CD4-positive, alpha-beta T cell (primary cell): ENCODE measurements at places on chromosomes 3 and 15.

DNA sequence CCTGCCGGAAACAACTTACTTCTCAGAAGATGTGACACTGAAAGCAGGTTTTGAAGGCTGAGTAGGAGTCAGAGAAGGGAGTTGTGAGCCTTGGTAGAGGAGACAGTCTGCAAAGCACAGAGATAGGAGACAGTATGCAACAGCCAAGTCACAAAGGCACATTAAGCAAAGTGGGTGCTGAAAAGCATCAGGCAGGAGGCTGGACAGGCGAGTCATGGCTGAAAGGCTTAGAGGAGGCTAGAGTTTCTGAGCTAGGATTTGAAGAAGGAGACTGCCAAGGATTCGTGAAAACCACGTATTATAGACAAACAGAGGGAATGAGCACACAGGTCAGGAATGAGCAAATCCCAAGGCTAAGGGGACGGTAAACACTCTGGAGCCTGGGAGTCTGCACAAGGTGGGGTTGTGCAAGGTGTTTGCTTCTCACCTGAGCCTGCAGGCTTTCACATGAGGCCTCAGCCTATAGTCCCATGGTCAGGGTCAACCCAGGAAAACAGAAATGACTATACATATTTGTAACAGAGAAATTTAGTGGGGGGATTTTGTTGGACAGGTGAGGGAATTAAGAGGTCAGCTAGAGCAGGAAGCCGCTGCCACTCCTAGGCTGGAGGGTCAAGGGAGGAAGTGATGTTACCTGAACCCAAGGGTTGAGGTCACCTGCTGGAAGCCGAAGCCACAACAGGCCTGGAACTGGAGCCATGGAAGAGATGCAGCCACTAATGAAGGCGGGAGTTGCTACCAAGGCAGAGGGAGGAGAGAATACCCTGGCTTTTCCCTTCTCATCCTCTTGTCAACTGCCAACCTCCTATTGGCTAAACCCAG, 23.1 kb upstream of the TRIM71 start:
- DNase-seq = no peak

DNA sequence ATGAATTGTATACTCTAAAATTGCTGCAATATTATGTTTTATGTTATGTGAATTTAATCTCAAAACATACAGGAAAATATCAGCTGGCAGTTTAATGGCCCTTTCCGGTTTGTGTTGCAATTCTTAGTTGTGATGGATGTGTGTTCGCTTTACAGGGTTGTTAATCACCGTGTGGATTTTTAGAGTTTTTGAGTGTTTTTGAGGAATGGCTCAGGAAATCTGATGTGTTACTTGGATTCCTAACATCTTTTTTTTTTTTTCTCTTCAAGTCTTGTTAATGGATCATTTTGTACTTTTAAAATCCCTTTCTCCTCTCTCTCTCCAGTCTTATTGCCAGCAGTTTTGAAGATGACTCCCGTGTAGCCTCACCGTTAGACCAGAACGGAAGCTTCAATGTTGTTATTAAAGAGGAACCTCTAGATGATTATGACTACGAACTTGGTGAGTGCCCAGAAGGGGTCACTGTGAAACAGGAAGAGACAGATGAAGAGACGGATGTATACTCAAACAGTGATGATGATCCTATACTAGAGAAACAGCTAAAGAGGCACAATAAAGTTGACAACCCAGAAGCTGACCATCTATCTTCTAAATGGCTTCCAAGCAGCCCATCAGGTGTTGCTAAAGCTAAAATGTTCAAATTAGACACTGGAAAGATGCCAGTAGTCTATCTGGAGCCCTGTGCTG, 35.7 kb downstream of the MGA start:
- peak; percentile 23 for DNase-seq

GRCh38 chr3:30083315-30083714, 523.1 kb upstream of the TGFBR2 start:
- no peak for DNase-seq

GRCh38 chr15:89781891-89782618, 5.9 kb downstream of the MESP2 start:
- DNase-seq = peak; percentile 53

GRCh38 chr3:48776854-48777253, 59.8 kb upstream of the IP6K2 start:
- DNase-seq = no peak

GRCh38 chr3:33131331-33132018, 17.7 kb downstream of the CRTAP start:
- DNase-seq = no peak

- no peak for DNase-seq
These were observed 9.0 kb downstream of the DPH3 start for GRCh38 chr3:16255726-16256125.

DNA sequence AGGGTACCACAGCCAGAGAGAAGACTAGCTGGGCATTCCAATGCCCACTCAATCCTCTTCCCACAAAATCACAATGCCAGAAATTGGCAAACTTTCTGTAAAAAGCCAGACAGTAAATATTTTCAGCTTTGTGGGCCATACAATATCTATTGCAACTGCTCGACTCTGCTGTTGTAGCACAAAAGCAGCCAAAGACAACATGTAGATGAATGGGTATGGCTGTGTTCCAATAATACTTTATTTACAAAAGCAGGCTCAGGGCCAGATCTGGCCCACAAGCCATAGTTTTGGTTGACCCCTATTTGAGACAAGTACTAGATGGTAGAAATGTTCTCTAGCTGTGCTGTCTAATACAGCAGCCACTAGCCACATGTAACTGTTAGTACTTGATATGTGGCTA, 330.9 kb downstream of the ERC2 start:
- no peak for DNase-seq

DNA sequence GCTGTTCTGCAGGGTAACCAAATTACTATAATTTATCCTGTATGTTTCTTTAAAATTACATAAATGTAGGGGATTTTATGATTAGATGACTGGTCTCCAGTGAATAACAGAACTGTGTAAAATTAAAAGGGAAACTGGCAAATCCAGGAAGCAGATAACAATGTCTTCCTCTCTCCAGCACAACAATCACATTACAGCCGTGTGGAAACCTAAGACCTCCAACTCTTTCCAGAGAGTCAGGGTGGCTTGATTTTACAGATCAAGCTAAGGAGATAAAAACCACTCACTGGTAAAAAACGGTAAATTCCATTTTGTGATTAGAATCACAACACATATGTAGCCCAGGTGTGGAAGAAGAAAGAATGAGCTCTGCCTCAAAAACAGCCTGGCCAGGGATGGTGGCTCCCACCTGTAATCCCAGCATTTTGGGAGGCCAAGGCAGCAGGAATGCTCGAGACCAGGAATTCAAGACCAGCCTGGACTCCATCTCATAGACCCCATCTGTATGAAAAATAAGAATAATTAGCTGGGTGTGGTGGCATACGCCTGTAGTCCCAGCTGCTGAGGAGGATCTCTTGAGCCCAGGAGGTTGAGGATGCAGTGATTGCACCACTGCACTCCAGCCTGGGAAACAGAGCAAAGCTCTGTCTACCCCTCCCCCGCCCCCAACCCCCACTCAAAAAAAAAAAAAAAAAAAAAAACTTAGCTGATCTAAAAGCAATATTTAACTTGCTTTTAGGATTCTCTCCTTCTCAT, 29.0 kb downstream of the IL17RD start:
- no peak for DNase-seq

GRCh38 chr3:111212511-111212910, 140.9 kb downstream of the NECTIN3 start:
- DNase-seq = no peak

- DNase-seq = peak; percentile 39
These were observed 36.9 kb downstream of the DNASE1L3 start for GRCh38 chr3:58173669-58174398.

DNA sequence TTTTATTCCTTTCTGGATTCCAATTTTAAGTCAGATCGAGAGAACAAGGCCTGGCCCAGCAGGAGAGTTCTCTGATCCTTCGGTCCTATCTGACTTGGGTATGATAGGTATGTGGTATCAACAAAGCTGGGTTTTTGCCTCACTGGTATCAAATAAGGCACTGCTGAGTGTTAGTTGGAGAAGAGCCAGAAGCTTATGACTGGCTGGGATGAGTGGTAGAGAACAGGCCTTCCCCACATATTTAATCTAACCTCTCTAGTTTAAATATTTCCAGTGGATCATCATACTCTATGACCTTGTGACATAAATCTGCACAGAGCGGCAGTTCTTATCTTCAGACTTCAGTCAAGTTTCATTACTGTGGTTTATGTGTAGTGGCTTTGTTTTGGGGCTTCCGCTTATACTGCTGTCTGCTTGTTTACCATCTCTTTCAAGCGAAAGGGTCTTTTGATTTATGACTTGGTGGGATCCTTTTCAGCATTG, 164.5 kb downstream of the PTPRG start:
- no peak for DNase-seq

- DNase-seq = peak; percentile 20
These were observed at the start of gene ANKDD1A for GRCh38 chr15:64911311-64912186. TSS of gene ANKDD1A (plus strand) at chr15:64911902. CDS start at chr15:64911931, 29 bp downstream.

GRCh38 chr3:112334691-112335433, 1.9 kb downstream of the CD200 start:
- no peak for DNase-seq

DNA sequence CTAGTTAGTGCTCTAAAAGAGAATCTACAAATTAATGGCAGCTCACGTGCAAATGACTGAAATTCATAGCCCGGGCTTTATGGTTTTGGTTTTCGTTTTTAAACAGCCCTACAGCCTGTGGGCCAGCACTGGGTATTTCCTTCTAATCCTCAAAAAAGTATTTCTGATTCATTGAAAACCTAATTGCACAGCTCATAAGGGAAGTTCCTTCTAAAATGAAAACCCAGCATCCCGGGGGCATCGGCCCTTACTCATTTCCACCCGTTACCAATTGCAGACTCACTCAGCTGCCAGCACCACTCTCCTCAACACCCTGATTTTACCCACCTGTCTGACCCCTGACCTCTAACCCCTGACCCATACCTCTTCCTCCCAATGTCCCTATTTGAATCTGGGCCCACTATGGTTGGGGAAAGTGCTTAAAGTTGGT, 59.5 kb upstream of the ZNF148 start:
- DNase-seq = no peak

- no peak for DNase-seq
These were observed 160.7 kb downstream of the OR4M2 start for GRCh38 chr15:22240986-22241385.

DNA sequence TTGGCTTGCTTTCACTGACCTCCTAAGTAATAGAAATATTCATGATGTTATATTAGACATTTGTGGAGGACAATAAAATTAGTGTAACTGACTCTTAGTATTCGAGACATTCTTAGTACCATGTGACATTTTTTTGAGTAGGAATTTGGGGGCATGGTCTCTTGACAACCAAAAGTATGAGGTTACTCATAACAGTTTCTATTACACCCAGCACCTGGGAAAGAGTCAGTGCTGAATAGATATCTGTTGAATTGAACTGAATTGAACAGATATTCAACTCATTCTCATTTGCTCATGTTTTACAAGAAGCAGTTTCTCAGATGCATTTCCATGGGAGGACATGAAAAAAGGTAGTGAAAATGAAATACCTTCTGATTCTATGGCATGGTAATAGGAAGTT, 84.4 kb downstream of the CMSS1 start:
- DNase-seq = no peak

DNA sequence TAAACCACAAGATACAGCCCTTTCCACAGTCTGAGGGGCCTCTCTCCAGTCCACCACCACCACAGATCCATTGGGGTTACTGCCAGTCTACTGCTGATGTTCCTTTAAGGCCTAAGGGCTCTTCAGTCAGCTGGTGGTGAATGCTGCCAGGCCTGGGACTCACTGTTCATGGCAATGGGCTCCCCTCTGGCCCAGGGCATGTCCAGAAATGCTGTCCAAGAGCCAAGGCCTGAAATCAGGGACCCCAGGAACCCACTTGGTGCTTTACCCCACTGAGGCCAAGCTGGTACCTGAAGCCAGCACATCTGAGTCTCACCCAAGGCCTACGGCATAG, 128.6 kb upstream of the CBLB start:
- DNase-seq = no peak

- no peak for DNase-seq
These were observed 9.5 kb downstream of the PCSK6 start for GRCh38 chr15:101479851-101480612.

- no peak for DNase-seq
These were observed 50.8 kb downstream of the CRYBG3 start for GRCh38 chr3:97872525-97873042.

GRCh38 chr3:11724615-11725339, 81.1 kb upstream of the VGLL4 start:
- no peak for DNase-seq

- no peak for DNase-seq
These were observed 124.3 kb upstream of the IGF1R start for GRCh38 chr15:98523912-98524662.

GRCh38 chr15:96358821-96359615, 28.5 kb downstream of the NR2F2 start:
- no peak for DNase-seq

- DNase-seq = no peak
These were observed 268.8 kb upstream of the ARHGEF26 start for GRCh38 chr3:153852355-153852754.

DNA sequence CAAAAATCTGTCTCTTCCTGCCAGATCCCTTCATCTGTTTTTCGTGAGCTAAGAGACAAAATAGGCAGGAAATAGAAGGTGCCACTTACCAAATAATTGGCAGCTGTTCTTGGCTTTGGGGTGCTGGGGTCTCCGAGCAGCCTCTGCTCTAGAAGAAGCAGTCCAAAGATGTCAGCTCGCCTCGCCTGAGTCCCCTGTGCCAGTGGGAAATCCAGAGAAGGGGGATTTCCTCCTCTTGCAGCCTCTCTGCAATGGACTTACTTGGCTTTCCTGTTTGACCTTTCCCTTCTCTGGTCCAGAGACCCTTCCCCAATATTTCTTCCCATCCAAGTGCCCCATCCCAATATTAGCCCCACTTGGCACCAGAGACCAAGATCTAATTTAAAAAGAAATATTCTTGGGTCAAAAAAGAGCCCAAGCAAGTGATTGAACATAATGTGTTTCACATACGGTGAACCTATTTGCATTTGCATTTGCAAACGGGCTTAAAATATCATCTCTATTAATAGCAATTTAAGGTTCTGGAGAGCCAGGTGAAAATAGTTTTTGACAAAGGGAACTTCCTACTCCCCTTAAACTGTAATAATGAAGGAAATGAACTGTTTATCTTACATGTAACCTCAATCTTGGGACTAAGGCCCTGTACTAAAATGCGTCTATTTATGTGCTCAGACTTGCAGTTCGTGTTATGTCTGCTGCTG, 23.2 kb downstream of the CD86 start:
- DNase-seq = no peak

GRCh38 chr15:69499521-69500211, 47.0 kb downstream of the RPLP1 start:
- DNase-seq = no peak

GRCh38 chr3:124115956-124116355, 124.0 kb upstream of the ROPN1 start:
- no peak for DNase-seq

DNA sequence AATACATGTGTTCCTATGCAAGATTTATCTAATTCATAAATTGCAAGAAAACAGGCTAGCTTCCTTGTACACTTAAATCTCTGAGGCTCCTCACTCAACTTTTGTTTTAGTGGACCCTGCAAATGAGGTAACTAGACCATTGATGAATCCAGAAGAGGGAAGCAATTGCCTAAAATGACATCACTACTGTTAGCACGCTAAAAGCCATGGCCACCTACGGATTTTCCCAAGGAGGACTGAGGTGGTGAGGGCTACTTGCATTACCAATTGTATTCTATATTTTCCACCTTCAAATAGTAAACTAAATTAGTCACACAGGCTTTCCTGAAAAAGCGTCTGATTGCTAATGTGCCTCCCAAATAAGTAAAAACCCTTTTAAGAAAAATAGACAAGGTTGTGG, 140.7 kb downstream of the GADL1 start:
- no peak for DNase-seq

- no peak for DNase-seq
These were observed 43.4 kb upstream of the NLGN1 start for GRCh38 chr3:173354124-173354523.

- DNase-seq = no peak
These were observed 168.0 kb upstream of the FRMD4B start for GRCh38 chr3:69553888-69554287.
